MV-4-11 (cell line): ENCODE measurements at places on chromosomes 4 and X.
A peak's percentile ranks its signal among the peaks of the same experiment; 100 is the strongest.

DNA sequence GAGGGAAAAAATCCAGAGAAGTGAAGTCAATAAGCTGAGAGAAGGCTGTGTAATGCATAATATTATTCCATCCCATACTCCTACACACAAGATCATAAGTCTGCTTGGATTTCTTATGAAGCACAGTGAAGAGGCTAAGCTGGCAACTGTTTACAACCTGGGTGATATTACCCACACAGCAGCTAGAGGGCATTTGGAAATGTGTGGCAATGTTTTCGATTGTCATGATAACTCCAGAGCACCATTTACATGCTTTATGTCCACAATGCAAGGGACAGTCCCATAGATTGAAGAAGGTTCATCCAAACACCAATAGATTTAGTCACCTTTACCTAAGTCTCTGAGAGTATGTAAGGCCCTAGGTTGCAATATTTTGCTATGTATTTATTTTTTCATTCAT, 412.2 kb downstream of the PPP3CA start:
- DNase-seq: peak; percentile 10

DNA sequence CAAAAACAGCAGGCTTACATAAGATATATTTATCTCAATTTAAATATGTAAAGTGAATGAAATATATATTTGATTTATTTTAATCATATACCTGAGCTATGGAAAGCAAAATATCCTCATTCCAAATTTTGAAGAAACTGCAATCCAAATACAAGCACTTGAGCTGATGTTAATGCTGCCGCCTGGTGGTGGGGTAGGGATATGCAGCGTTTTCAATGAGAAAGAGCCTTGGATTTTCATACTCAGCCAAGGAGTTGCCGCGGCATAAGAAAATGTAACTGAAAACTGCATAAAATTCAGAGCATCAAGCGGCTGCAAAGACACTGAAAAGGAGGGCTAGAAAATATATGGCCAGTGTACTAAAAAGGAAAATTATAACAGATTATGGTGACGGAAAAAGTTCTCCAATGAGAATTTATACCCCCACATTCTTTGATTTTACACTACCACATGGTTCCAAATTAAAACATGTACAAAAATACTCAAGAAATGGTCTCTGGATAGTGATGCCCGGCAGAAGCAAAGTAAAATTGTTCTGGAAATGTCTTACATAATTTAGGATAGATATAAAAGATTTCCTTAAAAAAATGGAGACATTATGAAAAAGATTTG, 660.3 kb upstream of the PITX2 start:
- DNase-seq: peak; percentile 17

DNA sequence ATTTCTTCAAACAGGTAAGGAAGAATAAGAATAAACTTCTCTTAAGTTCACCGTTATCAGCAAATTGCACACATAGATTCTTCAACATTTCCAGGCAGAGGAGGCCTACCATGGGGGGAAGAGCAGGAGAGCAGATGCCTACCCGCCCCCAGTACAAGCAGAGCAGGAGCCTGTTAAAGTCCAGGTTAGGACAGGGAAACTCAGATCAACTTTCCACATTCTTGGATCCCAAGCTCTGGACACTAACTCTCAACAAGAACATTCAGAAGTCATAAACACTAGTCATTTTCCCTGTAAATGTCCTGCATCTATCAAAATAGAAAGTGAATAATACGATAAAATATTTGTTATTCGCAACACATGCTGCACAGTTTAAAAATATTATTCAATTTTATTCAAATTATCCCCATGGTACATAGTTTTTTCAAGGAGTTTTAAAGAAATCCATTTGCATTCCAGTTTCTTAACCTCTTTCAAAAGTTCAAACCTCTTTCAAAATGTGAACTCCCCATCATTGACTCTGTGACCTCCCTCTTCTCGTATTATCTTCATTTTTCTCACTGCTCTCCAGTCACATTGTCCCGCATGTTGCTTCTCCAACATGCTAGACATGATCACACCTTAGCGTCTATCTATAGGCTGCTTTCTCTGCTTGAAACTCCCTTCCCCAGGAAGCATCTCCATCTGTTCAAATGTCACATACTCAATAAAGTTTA, 185.2 kb upstream of the NEIL3 start:
- DNase-seq: no peak

GRCh38 chr4:35201403-35201802, 1042.9 kb downstream of the ARAP2 start:
- DNase-seq: no peak

DNA sequence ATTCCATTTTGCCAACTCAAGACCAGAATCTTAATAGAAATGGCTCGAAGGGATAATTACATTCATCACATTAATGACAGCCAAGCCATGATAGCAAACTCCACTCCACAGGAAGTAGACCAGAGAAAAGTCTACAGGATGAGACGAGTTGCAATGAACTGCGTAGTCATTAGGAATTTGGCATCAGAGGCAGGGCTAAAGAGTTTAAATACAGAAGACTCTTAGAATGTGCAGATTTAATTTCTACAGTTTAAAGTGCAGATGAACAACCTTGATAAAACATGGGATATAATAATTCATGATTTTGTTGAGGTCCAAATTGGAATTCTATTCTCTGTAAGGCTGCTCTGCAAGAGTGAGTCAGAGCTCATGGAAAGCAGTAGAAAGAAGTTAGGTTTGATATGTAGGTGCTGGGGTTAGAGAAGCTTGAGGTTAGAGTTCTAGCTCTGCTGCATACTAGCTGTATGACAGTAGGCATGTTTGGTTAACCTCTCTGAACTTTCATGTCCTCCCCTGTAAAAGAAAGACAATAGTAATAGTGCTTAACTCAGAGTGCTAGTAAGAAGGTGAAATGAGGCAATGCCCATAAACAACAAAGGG, 32.2 kb downstream of the LNX1 start:
- DNase-seq: no peak

GRCh38 chr4:88352062-88352740, 26.5 kb upstream of the HERC6 start:
- no peak for DNase-seq

DNA sequence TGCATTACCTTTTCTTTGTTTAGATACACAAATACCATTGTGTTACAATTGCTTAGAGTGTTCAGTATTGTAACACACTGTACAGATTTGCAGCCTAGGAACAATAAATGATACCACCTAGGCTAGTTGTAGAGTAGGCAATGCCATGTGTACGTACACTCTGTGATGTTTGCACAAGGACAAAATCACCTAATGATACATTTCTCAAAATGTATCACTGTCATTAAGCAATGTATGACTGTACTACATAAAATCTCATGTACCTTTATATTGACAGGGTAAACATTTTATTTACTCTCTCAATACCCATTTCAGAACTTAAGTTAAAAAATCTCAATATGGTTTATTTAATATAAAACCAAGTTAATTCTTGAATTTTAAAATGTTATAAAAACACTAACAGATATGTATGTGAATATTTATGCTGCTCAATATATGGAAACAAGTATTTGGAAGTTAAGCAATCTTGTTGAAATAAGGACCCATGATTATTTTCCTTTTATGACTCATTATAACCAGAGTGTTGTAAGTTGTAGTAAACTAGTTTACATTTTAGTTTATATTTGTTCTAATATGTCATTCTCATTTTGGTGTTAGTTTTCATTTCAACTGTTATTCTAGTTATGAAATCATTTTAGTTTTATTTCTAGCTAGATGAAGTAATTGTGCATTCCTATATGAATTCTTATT, 409.2 kb downstream of the TLL1 start:
- no peak for DNase-seq

DNA sequence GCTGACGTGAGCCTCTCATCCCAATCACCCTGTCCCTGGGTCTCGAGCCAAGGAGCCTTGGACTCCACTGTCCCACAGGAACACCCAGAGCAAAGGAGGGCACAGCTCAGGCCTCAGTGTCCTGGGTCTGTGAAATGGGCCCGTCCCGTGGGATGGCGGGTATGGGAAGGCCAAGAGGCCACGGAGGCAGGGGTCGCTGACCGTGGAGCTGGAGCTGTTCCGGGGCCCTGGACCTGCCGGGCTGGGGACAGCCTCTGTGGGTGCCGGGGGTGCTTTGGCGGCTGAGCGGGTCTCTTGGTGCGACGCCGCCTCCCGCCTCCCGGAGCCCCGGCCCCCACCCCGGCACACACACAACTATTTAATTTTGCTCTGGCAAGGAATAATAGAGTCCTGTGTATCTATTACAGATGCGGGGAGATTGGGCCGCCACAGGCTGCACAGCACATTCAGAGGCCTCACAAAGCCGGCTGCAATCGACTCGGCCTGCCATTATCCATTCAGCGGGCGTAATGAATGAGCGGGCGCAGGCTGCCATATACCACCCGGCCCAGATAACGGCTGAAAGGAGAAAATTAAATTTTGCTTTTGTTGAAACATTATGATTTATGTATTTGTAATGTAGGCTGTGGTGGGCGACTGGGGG, 83.9 kb upstream of the NKX1-1 start:
- DNase-seq: no peak

GRCh38 chr4:7890635-7891393, 48.8 kb downstream of the AFAP1 start:
- DNase-seq: no peak

GRCh38 chrX:38970074-38970473, 168.8 kb downstream of the MID1IP1 start:
- no peak for DNase-seq

- no peak for DNase-seq
Measured at GRCh38 chrX:53732797-53733196, 46.3 kb upstream of the HUWE1 start.

- peak; percentile 26 for DNase-seq
Measured at GRCh38 chr4:38266616-38267015, 306.4 kb downstream of the PTTG2 start.

- peak; percentile 40 for DNase-seq
Measured at GRCh38 chr4:153222707-153223426, 18.6 kb downstream of the TRIM2 start.

- no peak for DNase-seq
Measured at GRCh38 chr4:27019766-27020165, 159.1 kb downstream of the STIM2 start.

DNA sequence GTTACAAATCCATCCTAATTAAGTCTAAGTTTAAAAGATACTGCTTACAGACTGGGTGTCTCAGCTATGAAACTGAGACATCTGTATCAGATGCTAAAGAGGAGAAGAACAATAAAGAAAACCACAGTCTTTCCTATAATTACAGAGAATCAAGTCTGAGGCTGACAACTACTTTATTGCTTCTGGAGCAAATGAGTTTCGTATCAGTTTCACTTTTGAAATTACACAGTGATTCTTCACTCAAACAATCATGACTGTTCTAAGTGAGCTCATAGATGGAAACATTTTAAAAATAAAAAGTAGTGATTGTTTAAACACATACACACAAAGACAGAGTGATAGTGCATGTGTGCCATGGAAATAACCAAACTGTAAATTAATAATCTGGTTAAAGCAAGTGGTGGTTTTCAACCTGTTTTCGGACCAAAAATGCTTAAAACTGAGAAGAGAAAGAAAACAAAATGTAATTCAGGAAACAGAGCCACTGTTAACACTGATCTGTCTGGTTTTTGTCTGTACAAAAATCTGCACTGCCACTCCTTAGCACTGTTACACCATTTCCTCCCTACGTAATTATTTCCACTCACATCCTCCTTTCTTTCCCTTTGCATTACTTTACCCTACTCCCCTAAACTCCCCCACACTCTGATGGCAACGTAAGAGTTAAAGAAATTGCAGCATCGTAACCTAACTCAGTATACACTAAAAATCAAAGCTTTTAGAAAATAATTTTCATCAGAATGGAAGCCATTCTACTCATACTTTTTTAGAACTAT, 12.5 kb downstream of the RFC1 start:
- DNase-seq: peak; percentile 65

- peak; percentile 5 for DNase-seq
Measured at GRCh38 chr4:88857588-88857987, 160.0 kb upstream of the NAP1L5 start.

DNA sequence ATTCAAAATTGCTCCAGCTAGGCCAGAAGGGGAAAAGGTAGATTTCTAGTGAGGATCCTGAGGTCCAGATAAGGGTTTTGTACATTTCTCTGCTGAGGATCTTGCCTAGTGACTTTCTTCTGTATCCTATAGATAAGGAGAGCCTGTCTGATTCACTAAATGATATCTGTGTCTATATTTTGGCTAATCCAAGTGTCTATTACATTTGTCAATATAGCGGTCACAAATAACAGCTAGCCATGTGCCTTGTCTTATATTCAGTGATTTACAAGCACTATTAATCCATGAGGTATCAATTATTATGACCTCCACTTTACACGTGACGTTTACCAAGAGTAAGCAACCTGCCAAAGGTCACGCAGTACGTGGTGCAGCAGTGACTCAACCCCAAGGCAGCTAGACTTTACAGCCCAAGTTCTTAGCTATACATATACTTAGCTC, 41.6 kb downstream of the TMEM165 start:
- no peak for DNase-seq

DNA sequence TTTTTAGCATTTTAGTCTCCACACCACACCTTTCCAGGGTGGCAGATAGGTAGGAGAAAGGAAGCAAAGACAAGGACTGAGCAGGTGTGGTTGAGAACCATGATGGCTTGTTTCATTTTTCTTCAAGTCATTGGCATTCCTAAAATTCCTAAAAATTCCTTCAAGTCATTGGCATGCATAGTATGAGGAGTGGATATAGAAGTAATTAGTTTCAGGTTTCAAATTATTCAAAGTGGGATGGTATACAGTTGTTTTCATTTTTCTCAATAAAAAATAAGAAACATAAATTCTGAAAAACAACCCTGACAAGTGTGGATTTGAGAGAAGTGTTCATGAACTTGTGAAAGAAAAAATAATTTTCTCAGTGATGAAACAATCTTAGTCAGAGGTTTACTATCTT, 22.3 kb upstream of the HERC3 start:
- DNase-seq: no peak

GRCh38 chrX:15600049-15600448, 711 bp downstream of the ACE2 start:
- no peak for DNase-seq

DNA sequence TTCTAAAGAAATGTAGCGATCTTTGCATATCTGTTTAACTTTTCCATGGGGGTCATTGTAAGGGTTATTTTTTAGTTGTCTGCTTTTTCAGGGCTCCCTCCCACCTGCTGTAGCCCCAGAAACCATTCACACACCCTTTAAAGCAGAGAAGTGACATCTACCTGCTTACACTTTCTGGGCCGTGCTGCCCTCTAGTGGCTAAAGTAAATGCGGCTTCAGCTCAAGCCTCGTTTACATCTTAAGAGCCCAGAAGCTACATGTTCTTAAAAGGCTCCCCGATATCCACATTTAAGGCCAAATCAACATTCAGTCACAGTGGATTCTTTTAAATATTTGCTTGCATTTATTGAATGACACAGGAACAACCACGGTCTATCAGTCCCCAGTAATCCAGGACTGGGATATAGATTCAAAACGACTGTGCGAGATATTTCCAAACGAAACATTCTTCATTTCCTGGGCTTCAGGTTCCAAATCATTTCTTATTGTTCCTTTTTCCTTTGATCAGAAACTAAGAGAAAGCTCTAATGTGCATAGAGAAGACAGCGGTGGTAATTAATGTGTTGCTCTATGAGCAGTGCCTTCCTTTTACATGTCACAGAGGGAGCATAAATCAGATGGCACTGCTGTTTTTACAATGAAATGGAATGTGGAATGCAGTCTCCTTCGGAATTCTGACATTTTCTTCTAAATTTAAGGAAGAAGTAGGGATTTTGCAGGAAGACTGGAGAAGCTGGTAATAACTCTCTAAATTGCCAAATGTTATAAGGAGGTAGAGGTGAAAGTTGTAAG, 119.9 kb downstream of the RASGEF1B start:
- peak; percentile 27 for DNase-seq
